ENCODE measurements at places on chromosomes 11 and 22.
A peak's percentile ranks its signal among the peaks of the same experiment; 100 is the strongest.

DNA sequence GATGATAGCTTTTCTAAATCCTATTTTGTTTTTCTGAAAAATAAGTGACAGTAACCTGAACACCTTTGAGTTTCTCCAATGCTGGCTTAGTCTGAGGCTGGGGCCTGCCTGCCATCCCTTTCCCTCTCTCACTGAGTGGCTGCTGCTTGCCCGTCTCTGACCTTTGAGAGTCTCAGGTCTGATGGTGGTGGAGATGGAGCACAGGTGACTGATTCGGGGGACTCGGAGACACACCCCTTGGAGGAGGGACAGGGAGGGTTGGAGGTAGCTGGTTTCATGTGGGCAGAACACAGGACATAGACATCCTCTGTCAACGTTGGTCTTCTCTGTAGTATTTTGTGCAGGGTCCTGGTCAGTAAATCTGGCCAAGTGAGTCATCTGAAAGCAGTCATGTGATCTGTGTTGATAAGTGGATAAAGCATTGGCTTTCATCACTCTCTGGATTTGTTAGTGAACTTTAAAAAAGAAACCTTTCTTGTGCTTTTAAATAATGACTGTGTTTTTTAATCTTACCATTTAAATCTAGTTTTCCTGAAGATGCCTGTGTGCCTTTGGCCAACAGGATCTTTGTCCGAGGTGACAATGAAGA lies 47.1 kb upstream of the CLDN5 start:
- DNase-seq, result no peak

- no peak for DNase-seq
These were observed 140.8 kb downstream of the TBC1D22A start for GRCh38 chr22:46902998-46903916.

GRCh38 chr11:115751243-115752015 lies 247.2 kb upstream of the CADM1 start:
- no peak for DNase-seq

GRCh38 chr22:47122441-47123000 lies 360.1 kb downstream of the TBC1D22A start:
- no peak for DNase-seq

- no peak for DNase-seq
These were observed 1.6 kb downstream of the SPTBN2 start for GRCh38 chr11:66727282-66728037.

DNA sequence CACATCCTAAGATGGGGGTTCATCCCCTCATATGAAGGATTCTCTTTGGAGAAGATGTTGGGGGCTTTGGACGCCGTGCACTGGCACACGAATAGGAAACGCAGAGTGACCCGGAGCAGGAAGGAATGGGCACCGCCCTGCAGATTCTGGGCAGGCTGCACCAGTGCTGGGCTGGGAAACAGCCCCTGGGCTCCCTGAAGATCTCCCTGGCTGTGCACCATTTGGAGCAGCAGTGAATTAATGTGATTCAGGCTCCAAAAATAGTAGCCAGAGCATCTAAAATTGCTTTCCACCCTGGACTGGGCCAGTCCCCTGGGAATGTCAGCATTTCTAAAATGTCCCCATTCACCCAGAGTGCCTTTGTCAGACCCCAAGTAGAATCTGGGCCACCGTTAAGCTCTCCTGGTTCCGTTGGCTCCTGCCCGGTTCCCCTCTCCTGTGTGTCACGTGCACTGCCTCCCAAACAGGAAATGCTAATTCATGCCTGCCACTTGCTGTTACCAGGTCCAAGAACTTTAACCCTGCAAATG lies 18.6 kb downstream of the IRAG1 start:
- DNase-seq, result no peak

GRCh38 chr22:34973016-34973415 lies 92.9 kb upstream of the ISX start:
- DNase-seq, result no peak

DNA sequence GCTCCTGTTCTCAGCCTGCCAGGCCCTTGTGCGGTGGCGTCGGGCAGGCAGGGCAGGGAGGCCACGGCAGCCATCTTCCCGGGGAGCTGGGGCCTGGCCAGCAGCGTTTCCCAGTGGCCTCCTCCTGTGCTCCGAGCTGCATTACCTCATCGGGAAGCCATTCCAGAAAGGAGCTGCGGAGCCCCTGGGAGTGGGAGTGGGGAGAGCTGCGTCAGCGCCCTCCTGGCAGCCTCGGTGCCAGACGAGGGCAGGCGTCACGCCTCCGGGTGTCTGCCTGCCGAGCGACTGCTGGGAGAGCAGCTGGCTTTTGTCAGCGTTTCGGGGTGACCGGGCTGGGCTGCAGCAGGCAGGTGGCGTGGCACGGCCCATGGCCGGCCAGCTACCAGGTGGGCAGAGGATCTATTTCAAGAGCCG lies 30.9 kb upstream of the WNT7B start:
- no peak for DNase-seq

GRCh38 chr11:130151196-130151595 lies 8.4 kb upstream of the ST14 start:
- DNase-seq, result no peak

DNA sequence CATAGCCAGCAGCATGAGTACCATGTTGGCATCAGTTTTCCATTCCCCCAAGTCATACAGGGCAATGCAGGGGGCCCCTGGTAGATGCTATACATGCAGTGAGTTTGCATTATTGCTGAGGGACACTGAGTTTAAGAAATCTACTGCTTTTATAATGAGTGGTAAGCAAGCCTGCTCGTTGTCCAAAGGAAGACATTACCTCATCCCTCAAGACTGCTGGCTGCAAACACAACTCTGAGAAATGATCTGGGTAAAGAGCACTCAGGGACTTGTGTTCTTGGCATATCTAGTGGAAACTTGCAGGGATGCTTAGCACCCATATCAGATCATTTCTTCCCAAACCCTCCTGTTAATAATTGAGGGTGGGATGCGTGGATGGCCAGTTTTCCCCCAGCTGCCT lies 77.9 kb downstream of the CWC15 start:
- no peak for DNase-seq

- no peak for DNase-seq
These were observed 16.9 kb downstream of the FADS2 start for GRCh38 chr11:61844909-61845565.

GRCh38 chr22:38298312-38299005 lies 18.8 kb downstream of the CSNK1E start:
- no peak for DNase-seq

GRCh38 chr11:32386770-32387377 lies 48.5 kb downstream of the WT1 start:
- DNase-seq, result no peak

- DNase-seq, result no peak
These were observed 10.9 kb downstream of the CYTH4 start for GRCh38 chr22:37293172-37293571.

GRCh38 chr22:29827091-29827490 lies 11.0 kb downstream of the ASCC2 start:
- DNase-seq, result no peak

DNA sequence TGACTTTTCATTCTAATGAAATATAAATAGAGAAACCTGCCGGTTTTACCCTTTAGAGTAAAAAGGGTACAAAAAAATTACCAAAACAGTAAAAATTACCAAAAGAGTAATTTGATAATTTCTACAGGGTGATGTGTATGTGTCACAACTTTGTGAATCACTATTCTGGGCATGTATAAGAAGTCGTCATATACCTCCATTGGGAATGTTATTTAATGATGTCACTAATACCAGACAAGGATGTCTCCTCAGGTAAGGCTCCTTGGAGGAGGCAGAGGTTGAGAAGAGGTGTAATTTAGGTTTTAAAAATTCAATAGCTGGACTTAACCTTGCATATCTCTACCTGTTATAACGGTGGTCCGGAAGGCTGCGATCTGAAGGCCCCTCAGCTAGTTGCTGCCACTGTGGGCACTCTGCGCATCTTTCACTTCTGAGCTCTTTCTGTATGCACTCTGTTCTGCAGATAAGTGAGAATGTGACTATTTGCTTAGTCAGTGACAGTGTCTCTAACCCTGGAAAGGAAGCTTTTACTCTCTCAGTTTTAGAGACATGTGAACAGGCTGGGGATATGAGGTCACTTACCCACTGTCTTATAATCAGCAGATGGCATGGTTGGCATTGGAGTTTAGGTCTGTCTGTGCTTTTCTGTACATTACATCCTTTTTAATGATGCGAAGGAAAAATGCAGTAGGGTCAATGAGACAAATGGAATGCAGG lies 987 bp upstream of the NCR3LG1 start:
- DNase-seq, result no peak

DNA sequence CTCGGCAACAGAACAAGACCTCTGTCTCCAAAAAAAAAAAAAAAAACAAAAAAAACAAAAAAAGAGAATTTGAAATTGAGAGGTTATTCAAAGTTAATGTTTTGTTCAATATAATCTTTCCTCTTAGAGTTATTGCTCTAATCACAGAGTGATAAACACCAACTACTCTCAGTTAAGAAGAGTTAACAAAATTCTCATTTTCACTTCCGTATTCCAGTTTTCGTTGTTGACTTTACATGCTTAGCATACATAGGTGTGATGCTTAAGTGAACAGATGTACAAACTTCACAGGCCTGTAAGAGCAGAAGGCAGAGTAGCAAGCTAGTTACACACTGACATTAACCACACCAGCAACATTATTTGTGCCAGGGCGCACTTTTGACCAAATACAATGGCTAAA lies 12.3 kb downstream of the EIF4ENIF1 start:
- no peak for DNase-seq

- DNase-seq, result no peak
These were observed 106.2 kb downstream of the ABTB2 start for GRCh38 chr11:34251589-34251980.

GRCh38 chr11:78094250-78094649 lies 14.6 kb upstream of the NDUFC2 start:
- no peak for DNase-seq

- DNase-seq, result no peak
These were observed 31.5 kb upstream of the CAT start for GRCh38 chr11:34407121-34407813.

GRCh38 chr11:3170044-3170755 lies 5.1 kb upstream of the OSBPL5 start:
- DNase-seq, result no peak

GRCh38 chr11:35617687-35618496 lies at the start of gene FJX1:
FJX1 (plus strand) TSS chr11:35618460; CDS start chr11:35618637, 177 bp downstream.
- no peak for DNase-seq

- DNase-seq, result no peak
These were observed 229.2 kb downstream of the SBF2 start for GRCh38 chr11:10064828-10065227.

GRCh38 chr22:27952091-27952490 lies 33.0 kb upstream of the PITPNB start:
- no peak for DNase-seq

- no peak for DNase-seq
These were observed 6.8 kb downstream of the SLC35F2 start for GRCh38 chr11:107851704-107852310.

GRCh38 chr11:104164028-104164520 lies at the start of gene PDGFD:
PDGFD (minus strand) TSS chr11:104164147.
- DNase-seq, result peak; percentile 21

GRCh38 chr11:105910095-105910715 lies 111.8 kb downstream of the MSANTD4 start:
- no peak for DNase-seq

DNA sequence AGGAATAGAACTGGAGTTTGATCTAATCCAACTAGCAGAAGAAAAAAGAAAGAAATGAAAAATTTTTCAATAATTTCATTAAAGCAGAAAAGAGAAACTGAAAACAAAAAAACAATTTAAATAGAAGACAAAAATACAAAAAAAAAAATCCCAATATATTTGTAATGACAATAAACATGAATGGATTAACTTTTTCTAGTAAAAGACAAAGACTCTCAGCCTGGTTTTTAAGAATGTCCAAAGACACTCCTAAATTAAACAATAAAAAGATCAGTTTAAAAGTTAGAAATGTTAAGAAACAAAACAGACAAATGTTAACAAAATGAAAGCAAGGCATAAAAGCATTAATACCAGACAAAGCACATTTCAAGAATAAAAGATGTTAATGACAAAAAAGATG lies 50.3 kb upstream of the ME3 start:
- no peak for DNase-seq

GRCh38 chr11:112320668-112321067 lies 60.0 kb upstream of the PLET1 start:
- DNase-seq, result no peak

DNA sequence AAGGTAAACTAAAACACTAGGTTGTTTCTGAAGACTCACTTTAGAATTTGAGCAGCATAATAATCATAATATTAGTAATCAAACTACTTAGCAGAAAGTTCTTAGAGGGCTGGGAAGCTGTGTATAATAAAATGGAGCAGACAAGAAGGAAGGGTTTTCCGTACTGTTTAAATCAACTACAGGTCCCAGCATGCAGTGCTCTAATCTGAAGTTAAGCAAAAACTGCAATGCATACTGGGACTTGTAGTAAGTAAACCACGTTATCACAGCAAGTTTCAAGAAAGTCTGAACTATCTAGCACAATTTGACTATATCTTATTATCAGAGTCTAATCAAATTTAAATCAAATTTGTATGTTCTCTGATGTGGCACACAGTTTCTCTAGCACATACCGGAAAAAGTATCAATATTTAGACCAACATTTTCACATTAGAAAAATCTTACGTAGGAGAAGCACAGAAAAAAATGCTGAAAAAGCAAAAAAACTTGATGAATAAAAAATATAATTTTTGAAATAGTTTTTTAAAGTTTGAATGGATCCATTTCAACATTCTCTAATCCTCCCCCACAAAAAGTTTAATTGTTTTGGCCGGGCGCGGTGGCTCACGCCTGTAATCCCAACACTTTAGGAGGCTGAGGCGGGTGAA lies 8.2 kb downstream of the PHF21A start:
- DNase-seq, result no peak

DNA sequence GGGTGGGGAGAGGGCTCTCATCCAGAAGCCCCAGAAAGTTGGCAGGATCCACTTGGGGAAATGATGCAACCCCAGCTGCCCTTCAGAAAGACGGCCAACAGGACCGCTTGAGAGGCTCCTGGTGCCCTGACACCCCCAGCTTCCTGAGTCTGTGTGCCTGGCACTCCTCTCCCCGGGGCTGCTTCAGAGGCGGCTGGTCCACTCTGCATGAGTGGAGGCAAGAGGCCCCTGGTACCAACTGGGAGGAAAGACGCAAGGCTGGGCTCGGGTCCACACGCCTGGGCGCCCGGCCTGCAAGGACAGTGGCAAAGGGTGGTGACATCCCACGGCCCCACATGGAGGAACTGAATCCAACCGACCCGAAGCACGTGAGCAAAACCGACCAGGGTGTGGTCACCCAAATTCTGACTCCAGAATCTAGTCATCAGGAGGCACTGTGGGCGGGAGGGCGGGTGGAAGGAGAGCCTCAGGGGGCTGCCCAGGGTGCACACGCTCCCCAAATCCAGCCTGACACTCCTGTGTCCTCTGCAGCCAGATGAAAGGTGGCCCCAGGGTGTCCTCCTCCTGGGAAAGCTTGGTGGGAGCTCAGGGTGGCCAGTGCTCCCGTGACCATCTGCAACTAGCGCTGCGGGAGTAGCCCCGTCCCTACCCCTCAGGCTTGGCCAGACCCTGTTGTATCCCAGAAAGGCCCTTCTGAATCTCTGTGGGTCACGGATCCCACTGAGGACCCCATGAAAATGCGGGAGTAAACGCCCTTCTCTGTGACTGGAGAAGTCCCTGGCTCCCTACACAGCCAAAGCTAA lies 3.7 kb downstream of the RNH1 start:
- no peak for DNase-seq

- peak; percentile 46 for DNase-seq
These were observed 2.1 kb upstream of the CPT1A start for GRCh38 chr11:68843703-68844312.

- no peak for DNase-seq
These were observed 13.2 kb downstream of the SLC25A18 start for GRCh38 chr22:17576470-17576869.

- DNase-seq, result no peak
These were observed 11.0 kb upstream of the AMBRA1 start for GRCh38 chr11:46604796-46605195.

All from stimulated activated CD8-positive, alpha-beta memory T cell treated with anti-CD3 and anti-CD28 coated beads, Interleukin-7, amount 100 ng/mL, for 1 hour (primary cell).